Stimulated activated CD8-positive, alpha-beta memory T cell treated with anti-CD3 and anti-CD28 coated beads, Interleukin-15, amount 100 ng/mL, for 48 hours (primary cell): ENCODE measurements at places on chromosomes 7 and 10.
A peak's percentile ranks its signal among the peaks of the same experiment; 100 is the strongest.

DNA sequence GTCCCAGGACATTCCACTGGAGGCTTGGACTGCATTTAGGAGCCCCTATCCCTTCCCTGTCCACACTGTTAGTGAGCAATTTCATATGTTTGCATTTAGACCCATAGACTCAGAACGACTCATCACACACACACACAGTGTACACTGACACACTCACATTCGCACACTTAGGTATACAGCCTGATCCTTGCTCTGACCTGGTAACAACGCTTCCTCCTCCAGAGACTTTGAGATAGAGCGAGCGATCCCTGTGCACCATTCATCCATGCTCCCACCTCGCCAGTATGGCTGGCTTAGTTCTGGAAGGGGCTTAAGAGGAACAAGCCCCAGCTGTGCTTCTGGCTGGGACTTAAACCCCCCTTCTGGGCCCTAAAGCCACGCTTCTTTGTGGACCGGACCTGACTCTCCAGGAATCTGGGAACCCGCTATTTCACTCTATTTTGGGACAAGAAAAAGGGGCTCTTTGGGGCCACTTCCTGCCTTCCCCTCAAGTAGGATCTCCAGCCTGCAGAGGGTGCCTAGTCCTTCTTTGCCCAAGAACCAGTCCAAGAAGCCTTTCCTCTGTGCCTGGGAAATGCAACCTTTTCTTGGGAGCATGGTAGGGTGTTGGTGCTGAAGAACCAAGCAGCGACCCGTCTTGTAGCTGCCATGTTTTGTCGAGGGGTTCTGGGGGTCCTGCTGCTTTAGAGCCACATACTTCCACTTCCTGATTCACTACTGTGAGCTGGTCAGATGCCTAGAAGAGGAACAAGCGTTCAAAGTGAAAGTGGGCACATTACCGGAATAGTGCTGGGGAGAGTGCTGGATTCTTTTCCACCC, 1.1 kb upstream of the HOXA13 start:
- no peak for DNase-seq

GRCh38 chr7:158228986-158229385, 358.6 kb downstream of the PTPRN2 start:
- DNase-seq: no peak

- DNase-seq: no peak
Observed at GRCh38 chr10:79342295-79342761, 4.9 kb upstream of the PPIF start.

- DNase-seq: no peak
Observed at GRCh38 chr10:122974543-122975064, 5.6 kb upstream of the PSTK start.

DNA sequence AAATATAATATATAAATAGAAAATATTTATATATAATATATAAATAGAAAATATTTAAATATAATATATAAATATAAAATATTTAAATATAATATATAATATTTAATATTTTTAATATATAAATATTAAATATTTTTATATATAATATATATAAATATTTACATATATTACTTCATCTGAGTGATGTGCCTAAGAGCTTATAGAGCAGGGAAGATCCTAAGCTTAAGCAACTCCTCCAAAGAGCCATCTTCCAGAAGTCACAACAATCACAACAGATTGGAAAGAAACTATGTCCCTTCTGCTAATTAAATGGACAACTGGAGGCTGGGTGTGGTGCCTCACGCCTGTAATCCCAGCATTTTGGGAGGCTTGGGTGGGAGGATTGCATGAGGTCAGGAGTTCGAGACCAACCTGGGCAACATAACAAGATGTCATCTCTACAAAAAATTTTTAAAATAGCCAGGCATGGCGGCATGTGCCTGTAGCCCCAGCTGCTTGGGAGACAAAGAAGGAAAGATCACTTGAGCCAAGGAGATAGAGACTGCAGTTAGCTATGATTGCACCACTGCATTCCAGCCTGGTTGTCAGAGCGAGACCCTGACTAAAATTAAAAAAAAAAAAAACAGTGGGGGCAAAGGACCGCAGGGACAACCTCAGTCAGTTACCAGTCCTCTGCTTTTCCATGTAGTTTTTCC, 198.7 kb downstream of the SKIDA1 start:
- DNase-seq: no peak

- DNase-seq: no peak
Observed at GRCh38 chr7:24911213-24911603, 68.8 kb downstream of the OSBPL3 start.

- DNase-seq: no peak
Observed at GRCh38 chr10:75726522-75727483, 295.4 kb downstream of the LRMDA start.

DNA sequence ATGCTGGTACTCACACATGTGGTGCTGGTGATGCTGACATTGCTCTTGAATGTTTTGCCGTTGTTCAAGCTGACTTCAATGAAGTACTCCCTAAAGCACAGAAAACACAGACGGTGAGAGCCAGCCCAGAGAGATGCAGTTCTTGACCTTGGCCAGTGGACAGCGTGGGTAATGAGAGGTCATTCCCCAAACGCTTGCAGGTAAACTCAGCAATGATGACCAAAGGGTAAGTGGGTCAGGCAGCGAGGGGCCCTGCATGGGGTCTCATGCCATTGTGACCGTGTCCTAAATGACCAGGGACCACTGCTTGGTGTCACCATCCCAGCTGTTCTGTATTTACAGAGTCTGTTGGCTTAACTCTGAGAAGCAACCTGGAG, 32.8 kb upstream of the ANTXRL start:
- DNase-seq: no peak

DNA sequence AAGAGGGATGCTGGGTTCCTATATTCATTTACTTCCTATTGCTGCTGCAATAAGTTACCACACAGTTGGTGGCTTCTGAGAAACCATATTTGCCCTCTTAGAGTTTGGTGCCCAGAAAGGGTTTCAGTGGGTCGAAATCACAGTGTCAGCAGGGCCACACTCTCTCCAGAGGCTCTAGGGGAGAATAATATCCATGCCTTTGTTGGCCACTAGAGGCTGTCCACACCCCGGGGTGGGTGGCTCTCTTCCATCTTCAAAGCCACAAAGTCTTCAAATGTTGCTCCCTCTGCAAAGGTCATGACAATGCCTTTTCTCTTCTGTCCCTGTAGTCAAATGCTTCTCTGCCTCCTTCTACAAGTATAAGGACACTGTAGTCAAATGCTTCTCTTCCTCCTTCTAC, 989.4 kb downstream of the CCSER2 start:
- DNase-seq: no peak

DNA sequence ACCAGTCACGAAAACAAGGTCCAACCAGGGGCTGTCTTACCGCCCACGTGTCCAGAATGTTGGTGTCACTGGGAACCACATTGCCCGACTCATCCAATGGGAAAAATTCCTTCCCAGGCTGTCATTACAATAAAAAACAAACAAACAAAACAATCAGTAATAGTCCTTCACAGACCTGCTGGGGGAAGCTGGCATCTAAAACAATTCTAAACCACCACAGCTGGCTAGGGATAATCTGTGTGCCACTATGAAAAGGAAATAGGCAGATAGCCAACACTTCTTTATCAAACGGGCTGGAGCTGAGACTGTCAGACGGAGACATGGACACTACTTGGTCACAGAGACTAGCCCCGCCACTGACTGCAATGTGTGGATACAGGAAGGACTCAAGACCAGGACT, 9.2 kb downstream of the AKR1B1 start:
- no peak for DNase-seq

- DNase-seq: no peak
Observed at GRCh38 chr10:2225609-2226008, 488.3 kb upstream of the ADARB2 start.

GRCh38 chr7:20440472-20441105, 109.9 kb downstream of the ITGB8 start:
- DNase-seq: no peak

GRCh38 chr10:86971232-86971991, 3.1 kb downstream of the ADIRF start:
- peak; percentile 75 for DNase-seq

DNA sequence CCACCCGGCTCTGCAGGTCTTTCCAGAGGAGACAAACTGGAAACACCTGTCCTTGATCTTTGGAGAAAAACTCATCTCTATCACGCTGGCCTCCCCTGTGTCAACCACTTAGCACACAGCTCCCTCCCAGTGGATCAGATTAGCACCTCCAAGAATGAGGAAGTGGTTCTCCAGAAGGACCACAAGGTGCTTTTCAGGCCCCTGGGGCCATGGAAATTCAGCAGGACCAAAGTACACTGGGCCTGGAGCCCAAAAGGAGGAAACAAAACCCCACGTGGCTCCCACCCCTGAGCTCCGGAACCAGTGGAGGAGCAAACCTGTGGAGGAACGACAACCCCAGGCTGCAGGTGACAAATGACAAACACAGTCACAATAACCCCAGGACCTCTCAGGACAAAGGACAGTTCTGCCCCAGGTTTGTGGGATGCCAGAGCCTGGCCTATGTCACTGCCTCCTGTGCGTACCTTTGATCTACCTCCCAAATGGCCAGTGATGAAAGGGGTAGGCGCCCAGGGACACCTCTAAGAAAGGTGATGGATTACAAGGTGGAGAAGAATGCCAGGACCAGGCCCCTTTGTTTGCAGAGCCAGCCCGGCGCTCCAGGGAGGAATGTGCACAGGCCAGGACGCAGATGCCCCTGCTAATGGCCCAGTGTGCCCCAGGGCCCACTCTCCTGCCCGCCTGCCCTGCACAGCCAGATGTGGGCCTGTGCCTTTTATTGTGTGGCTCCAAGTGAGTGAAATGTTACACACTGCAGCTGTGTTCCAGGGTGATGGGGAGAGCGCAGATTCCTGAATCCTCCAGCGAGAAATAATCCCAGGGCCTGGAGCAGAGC, 5.7 kb downstream of the TNS3 start:
- no peak for DNase-seq

- no peak for DNase-seq
Observed at GRCh38 chr10:123515661-123516060, 150.5 kb upstream of the GPR26 start.

DNA sequence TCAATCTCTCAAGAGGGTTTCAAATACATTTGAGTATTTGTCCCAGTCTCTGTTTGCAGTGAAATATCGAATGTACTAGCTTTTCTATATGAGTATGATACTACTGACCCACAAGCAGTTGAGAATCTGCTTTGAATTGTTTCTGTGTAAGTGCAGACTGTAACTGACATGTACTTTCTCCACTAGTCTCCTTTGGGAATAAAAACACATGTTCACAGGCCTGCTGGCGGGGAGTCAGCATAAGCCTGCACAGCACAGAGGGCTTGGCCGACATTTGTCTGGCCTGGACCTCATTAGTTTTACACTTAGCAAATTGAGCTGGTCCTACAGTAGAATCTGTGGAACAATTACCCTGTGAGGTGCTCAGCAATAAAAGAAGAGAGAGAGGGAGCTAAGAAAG, 72.6 kb downstream of the ITGB8 start:
- no peak for DNase-seq

DNA sequence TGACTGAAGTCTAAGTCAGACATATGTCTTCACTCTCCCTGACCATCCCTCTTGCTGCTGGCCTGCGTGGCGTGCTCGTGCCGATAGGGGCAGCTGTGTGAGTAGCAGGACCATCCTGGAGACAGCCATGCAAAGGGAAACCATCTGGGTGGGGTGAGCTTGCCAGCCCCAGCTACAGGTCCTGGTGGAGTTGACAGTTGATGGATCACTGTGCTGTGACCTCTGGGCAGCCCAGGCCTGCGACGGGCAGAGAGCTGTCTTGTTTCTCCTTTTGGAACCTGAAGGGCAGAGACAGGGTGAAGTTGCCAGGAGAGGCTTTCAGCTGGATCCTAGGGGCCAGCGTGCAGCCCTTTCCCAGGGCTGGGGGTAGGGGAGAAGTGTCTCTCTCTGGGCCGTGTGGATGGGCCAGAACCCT, 44.7 kb downstream of the GRK5 start:
- no peak for DNase-seq

DNA sequence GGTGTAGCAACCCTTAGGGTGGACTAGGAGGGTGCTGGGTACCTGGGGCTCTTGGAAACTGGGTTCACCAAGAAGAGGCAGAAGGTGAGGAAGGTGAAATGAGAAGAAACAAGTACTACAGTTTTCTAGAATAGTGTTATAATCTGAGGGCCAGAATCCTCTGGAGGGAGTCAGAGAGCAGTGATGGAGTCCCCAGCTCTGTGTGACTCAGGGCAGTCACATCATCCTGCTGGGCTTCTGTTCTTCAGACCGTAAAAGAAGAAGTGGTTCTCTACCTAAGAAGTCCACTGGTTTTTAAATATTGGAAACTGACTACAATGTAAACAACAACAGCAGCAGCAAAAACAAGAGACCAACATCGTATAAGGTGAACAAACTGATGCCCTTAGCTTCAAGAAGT, 197.3 kb downstream of the PRPF18 start:
- no peak for DNase-seq

GRCh38 chr10:4822208-4822607, 3.8 kb upstream of the AKR1E2 start:
- DNase-seq: no peak

DNA sequence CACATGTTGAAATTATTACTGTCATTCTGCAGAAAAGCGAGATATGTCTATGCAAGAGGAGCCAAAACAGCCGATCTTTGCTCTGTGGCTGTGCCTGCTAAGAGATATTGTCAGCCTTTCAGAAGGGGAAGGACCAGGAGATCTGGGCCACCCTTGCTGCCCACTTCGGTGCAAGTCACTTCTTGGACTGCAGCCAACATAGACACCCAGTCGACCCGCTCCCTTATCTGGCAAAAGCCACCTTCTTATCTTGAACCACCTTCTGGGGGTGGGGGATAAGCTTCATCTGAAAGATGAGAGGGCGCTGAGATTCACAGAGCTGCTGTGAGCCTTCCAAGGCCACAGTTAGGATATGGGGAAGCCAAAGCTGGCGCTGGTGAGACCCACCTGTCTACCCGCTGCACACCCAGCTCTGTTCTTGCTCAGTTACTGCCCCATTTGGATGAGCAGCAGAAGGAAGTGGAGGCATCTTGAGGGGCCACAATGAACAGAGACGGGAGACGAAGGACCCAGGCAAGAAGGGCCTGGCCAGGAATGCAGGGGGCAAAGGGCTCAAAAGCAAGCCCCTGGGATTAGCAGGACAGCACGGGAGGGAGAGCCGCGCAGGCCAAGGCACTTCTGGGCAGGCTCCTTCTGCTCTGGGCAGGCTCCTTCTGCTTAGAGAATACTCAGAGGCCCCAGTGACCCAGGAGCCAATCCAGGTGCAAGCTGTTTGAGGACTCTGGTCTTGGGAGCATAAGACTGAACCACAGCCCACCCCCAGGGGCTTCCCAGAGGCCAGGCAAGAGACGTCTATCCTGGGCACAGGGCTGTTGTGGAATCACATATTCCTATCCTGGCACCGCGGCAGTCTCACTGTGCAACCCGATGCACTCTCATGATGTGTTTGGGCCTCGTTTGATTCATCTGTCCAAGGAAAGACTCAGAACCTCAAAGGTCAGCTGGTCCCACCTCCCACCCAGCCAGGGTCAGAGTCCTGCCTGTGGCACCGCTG, 38.4 kb upstream of the NPFFR1 start:
- no peak for DNase-seq
